ENCODE measurements at places on chromosomes 1 and 21.

DNA sequence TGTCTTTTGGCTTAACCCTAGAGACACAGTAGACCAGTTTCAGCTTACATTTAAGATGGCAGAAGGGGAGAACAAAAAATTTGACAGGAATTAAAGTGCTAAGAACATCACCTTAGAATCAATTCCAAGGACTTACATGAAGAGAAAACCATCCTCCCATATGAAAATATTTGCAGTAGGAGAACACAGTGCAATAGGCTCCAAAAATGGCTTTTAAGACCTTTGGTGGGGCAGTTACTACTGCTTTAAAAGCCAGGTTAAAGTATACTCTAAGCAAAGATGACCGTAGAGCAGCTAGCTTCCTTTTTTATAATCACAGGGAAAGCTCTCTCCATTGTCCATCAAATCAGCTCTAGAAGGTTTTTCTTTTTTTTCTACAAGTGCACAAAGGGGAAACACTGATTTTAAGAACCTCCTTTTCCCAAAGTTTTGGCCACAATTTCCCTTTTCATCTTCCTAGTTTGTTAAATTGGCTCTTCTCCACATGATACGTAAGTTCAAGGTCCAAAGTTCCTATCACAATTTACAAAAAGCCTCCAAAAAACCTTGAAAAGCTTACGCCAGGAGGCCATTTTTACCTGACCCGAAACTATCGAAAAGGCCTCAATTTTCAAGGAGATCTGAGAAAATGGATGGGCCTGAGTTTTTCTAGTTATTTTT lies 3.3 kb downstream of the TXNIP start:
- DNase-seq, result no peak

GRCh38 chr1:175331891-175332290 lies 139.3 kb upstream of the KIAA0040 start:
- DNase-seq, result no peak

GRCh38 chr1:97164276-97164639 lies 442.7 kb downstream of the PTBP2 start:
- no peak for DNase-seq

GRCh38 chr1:59350521-59350920 lies 53.6 kb downstream of the FGGY start:
- DNase-seq, result no peak

GRCh38 chr1:39713557-39713956 lies 22.3 kb upstream of the HPCAL4 start:
- DNase-seq, result no peak

All from left forelimb (tissue), 1 donor.